IPS DF 19.7 (cell line): ENCODE measurements at places on chromosomes 3 and 15.

- DNase-seq, result peak; percentile 56
These were observed 233.5 kb upstream of the ST8SIA2 start for GRCh38 chr15:92159906-92160841.

GRCh38 chr3:191637611-191638010, 176.6 kb downstream of the PYDC2 start:
- DNase-seq, result no peak

GRCh38 chr15:70447928-70448698, 315.2 kb downstream of the UACA start:
- no peak for DNase-seq

DNA sequence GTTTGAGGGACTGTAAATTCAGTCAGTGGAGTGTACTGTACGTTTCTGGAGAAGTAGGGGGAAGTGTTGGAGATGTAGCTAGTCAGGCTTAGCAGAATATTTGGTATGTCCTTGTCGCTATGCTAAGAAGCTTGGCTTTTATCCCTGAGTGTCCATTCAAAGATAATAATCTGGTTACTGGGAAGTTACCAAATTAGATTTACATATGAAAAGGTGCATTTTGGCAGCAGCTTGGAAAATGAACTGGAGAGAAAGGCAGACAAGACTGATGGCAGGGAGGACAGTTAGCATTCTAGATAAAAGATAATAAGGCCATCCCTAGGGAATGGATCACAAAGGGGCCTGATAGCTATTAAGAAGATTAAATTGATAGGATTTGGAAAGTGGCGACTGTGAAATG, 58.7 kb downstream of the P2RY1 start:
- DNase-seq, result no peak

DNA sequence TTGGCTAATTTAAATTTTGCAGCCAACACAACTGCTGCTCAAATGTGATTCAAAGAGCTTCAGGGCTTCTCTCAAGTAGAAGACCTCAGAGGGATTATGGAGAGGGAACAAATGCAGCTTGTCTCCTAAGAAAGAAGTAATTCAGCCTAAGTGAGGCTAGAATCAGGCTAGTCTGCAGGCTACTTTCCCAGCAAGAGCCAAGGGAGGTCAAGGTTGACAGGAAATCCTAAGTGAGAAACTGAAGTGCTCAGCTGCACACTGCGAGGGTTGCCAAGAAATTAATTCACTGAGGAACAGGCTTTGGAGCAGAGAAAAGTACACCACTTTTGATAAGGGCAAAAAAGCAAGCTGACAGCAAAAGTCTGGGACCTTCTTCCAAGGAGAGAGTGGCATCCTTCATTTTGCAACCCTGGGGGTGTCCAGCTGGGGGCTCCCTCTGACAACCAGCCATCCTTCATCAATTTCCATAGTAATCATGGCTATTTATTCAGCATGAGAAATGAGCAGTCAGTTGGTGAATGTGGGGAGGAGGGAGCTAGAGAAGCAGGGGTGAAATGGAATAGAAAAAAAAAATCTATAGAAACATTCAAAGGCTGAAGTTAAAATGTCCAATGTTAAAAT, 646.4 kb upstream of the ADAMTS9 start:
- DNase-seq, result no peak

GRCh38 chr3:69292185-69292584, 93.7 kb downstream of the FRMD4B start:
- DNase-seq, result no peak

DNA sequence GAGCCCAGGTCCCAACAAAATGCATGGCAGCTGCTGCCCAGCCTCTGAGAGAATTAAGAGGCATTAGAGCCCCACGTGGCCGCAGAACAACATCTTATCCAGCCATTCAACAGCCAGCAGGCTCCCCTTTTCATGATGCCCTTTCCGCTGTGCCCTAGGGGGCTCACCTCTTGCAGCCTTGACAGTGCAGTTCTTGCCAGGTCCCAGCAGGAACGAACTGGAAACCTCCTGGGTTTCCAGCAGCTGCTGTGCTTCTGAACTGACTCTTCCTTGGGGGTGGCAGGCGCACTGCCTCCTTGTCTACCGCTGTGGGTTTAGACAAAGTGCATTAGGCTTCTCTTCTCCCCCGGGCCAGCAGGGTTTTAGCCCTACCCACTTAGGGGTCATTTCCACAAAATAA, 85.2 kb downstream of the FAM174B start:
- no peak for DNase-seq

DNA sequence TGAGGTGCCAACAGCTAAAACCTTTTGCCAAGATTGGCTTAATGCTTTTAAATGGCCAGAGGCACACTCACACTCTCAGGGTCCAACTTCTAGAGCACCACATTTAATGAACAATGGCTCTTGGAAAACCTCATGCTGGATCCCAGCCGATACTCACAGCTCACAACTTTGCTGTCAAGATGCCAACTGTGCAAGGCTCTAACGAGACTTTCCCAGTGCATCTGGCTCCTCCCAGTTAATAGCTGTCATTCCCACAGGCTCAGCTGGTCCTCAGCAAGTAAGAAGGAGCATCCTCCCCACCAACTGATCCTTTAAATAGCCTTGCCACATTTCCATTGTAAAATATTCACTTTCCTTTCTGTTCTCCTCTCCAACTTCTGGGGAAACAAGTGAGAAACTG, 20.3 kb upstream of the FRMD4B start:
- no peak for DNase-seq
